ENCODE measurements at places on chromosomes 11 and 22.
A peak's percentile ranks its signal among the peaks of the same experiment; 100 is the strongest.

- no peak for DNase-seq
Observed at GRCh38 chr22:48047722-48048500, 1285.5 kb downstream of the TBC1D22A start.

- DNase-seq = peak; percentile 83
Observed at GRCh38 chr11:117443266-117444186, 115.9 kb downstream of the CEP164 start.

DNA sequence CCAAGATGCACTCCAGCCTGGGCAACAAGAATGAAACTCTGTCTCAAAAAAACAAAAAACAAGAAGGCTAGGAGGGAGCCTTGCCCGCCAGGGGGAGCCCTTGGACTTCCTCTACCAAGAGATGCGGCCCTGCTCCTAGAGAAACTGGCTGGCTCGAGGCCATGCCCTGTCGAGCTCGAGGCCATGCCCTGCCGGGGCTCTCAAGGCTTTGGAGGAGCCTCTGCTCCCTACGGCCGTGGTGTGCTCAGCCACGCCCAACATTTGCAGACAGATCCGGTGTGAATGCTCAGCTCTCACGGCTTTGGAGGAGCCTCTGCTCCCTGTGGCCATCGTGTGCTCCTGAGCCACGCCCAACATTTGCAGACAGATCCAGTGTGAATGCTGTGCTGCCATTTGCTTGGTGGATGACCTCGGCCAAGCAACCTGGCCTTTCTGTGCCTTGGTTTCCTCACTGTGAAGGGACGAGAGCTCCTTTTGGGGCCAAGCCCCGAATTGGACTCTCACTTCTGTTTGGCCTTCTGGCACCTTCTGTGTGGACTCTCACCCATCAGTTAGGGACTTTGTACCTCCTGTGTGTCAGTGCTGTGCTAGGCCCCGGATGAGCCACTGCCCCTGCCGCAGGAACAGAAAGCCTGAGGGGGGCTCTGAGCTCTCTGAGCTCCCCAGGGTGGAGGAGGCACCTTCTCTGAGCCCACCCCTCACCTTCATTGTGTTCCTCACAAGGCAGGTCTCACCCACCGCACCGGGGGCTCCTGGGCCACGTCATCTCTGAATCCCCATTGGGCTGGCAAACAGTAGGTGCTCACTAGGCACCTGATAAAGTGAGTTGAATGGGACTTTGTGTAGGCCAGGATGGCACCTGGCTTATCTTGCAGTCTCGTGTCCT, 14.1 kb downstream of the C11orf24 start:
- peak; percentile 98 for DNase-seq

GRCh38 chr22:28742562-28742962, 723 bp downstream of the HSCB start:
- no peak for DNase-seq

GRCh38 chr22:46546466-46547178, 9.2 kb upstream of the CELSR1 start:
- DNase-seq = peak; percentile 51

- DNase-seq = no peak
Observed at GRCh38 chr11:68242616-68243015, 29.2 kb downstream of the C11orf24 start.

- DNase-seq = no peak
Observed at GRCh38 chr11:71338801-71339395, 86.5 kb upstream of the SHANK2 start.

- peak; percentile 39 for DNase-seq
Observed at GRCh38 chr11:70397336-70397982, 870 bp upstream of the CTTN start.

- DNase-seq = no peak
Observed at GRCh38 chr22:46373159-46373558, 37.6 kb downstream of the TRMU start.

DNA sequence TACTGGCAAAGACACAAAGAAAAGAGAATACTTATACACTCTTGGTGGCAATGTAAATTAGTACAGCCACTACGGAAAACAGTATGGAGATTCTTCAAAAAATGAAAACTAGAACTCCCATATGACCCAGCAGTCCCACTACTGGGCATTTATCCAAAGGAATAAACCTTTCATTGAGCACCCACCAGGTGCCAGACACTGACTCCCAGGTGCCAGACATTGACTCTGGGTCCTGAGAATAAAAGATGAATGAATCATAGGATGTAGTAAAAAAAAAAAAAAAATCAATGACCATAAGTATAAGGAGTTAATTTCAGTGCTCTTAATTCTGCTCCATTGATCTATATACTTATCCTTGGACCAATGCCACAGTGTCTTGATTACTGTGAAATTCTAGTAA, 28.2 kb downstream of the HEPHL1 start:
- no peak for DNase-seq

DNA sequence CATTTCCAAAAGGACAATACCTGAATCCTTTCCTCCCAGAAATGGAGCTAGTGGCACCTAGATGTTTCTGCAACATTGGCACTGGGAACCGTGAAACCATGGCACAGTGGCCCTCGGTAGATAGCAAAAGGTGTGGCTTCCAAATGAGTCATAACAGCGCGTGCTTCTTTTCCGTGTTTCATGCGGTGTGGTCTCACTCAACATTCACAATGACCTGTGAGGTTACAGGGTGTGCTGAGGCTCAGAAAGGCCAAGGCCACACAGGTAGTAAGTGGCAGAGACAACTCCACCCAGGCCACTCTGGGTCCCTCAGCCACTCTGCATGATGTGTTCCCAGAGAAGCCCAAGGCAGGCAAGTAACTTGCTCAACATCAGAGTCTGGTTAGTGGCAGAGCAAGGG, 67.4 kb downstream of the TP53I11 start:
- DNase-seq = no peak

GRCh38 chr11:11786771-11787170, 55.0 kb upstream of the USP47 start:
- DNase-seq = no peak

- DNase-seq = no peak
Observed at GRCh38 chr22:29002603-29003002, 59.0 kb downstream of the C22orf31 start.

GRCh38 chr22:24474649-24475255, 20.4 kb upstream of the UPB1 start:
- no peak for DNase-seq

- DNase-seq = no peak
Observed at GRCh38 chr11:31827455-31828206, 16.5 kb upstream of the PAX6 start.

DNA sequence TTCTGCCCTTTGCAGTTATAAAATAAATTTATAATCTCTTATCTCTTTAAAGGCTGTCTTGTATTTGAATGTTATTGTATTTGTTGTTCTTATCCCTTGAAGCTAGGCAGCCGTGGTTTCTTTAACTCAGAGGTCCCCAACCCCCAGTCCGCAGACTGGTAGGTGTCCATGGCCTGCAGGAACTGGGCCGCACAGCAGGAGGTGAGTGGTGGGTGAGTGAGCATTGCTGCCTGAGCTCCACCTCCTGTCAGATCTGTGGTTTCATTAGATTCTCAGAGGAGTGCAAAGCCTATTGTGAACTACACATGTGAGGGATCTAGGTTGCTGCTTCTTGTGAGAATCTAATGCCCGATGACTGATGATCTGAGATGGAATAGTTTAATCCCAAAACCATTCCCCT, 380.0 kb upstream of the CCDC90B start:
- DNase-seq = no peak

DNA sequence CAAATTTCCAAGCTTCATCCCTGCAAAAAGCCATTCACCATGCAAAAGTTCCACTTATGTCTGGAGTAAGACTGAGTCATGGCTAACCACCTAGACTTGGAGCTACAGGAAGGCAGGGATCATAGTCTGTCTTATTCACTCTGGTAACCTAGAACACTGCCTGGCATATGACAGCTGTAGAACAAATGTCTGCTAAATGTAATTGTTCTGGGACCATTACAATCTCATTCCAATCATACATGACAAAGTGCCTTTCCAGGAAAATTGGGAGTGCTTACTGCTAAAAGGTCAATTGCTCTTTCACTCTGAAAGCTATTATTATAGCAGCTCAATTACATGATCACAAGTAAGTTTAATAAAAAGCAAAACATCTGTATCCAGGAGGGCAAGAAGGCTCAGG, 99.1 kb upstream of the CHRM4 start:
- DNase-seq = no peak

- DNase-seq = no peak
Observed at GRCh38 chr22:43827003-43827735, 15.1 kb upstream of the EFCAB6 start.

DNA sequence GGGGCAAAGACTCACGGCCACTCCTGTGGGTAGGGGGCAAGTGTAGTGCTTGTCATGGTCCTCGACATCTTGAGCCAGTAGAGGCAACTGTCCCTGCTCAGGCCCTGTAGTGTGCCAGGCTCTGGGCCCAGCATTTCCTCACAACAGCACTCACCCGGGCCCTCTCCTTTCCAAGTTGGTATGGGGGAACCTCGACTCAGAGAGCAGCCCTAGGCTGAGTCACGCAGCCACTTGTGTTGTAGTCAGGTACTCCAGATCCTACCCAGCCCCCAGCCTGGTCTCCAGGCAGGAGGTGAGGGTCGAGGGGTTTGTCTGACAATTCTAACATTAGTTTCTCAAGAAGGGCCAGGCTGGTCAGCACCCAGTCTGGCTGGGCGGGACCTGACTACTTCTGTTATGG, 4.1 kb downstream of the RELT start:
- no peak for DNase-seq

DNA sequence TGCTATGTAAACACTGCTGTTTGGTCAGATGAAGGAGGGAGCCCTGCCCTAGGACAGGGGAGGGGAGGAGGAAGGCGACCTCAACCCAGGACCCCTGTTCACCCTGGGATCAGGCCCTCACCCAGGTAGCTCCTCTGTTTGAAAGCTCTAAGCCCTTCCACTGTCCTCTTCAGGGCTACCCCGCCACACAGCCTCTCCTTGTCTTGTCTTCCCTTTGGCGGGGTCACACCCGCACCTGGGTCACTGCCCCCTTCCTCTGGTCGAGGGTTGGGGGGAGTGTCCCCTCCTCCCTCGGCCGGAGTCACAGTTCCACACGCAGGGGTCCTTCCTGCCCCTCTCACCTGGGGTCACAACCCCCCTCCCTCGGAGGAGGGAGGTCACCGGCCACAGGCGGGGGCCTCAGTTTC, 463 bp upstream of the PTPMT1 start:
- DNase-seq = no peak

DNA sequence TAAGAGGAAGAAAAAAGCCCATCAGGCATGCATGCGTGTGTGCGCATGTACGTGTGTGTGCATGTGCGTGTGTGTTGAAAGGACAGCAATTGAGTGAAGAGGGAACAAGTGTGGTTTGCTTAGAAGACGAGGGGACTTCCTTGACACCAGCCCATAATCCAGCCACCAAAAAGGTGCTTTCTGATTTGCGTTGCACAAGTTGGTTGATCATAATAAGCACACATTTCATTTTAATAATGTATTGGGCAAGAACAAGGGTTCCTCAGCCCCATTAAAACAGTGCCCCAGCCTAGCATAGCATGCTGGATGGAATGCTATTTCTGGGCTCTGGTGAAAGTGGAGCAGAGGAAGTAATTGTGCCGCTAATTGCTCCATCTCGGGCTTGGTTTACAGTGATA, 493.2 kb downstream of the MIAT start:
- DNase-seq = peak; percentile 73

GRCh38 chr11:64042301-64042700, 6.6 kb downstream of the FLRT1 start:
- DNase-seq = no peak

DNA sequence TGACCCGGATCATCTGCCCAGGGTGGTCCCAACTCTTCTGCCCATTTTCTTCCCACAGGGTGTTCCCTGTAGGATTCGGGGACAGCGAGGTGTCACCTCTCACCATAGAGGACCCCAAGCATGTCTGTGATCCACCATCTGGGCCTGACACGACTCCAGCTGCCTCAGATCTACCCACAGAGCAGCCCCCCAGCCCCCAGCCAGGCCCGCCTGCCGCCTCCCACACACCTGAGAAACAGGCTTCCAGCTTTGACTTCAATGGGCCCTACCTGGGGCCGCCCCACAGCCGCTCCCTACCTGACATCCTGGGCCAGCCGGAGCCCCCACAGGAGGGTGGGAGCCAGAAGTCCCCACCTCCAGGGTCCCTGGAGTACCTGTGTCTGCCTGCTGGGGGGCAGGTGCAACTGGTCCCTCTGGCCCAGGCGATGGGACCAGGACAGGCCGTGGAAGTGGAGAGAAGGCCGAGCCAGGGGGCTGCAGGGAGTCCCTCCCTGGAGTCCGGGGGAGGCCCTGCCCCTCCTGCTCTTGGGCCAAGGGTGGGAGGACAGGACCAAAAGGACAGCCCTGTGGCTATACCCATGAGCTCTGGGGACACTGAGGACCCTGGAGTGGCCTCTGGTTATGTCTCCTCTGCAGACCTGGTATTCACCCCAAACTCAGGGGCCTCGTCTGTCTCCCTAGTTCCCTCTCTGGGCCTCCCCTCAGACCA, 24.0 kb downstream of the CSF2RB start:
- DNase-seq = no peak

Measured in suppressor macrophage (primary cell).